ENCODE measurements at places on chromosomes 2 and 18. TPM values are rescaled to one million over a fixed set of nuclear protein-coding genes. Genes with fewer than 3 reads are reported as not detected.

The AKAIN1 gene
- total RNA-seq, result 3.6 TPM

The LYPD6B gene
- 12.5 TPM for total RNA-seq

The EFR3B gene
- 47.1 TPM for total RNA-seq

The GREB1 gene
- 1.4 TPM for total RNA-seq

The IL1F10 gene
- not detected for total RNA-seq

The STEAP3 gene
- total RNA-seq, result not detected

The REEP1 gene
- 156 TPM for total RNA-seq

The NAT8 gene
- not detected for total RNA-seq

The TNFRSF11A gene
- total RNA-seq, result 1.6 TPM

The IER3IP1 gene
- total RNA-seq, result 22.1 TPM

The VWA3B gene
- total RNA-seq, result 0.31 TPM

The RSAD2 gene
- total RNA-seq, result 6.9 TPM

The CCDC141 gene
- total RNA-seq, result 1.4 TPM

The IL1RN gene
- total RNA-seq, result not detected

The LOXHD1 gene
- total RNA-seq, result 0.16 TPM

The GTF2A1L gene
- total RNA-seq, result 6.9 TPM

The DPP4 gene
- total RNA-seq, result 6.4 TPM

The FHOD3 gene
- total RNA-seq, result 51.2 TPM

The SCG2 gene
- 52.9 TPM for total RNA-seq

The SNORC gene
- total RNA-seq, result 1.6 TPM

The RFTN2 gene
- 29.9 TPM for total RNA-seq

The SPR gene
- total RNA-seq, result 1.2 TPM

The TRAPPC8 gene
- total RNA-seq, result 128 TPM

The POTEI gene
- not detected for total RNA-seq

The TRIM43 gene
- total RNA-seq, result not detected

The GAD1 gene
- 58.2 TPM for total RNA-seq

The WNT6 gene
- total RNA-seq, result not detected

The GCC2 gene
- total RNA-seq, result 31.4 TPM

The CCDC74A gene
- 4.1 TPM for total RNA-seq

The TUBA4B gene
- not detected for total RNA-seq

The LONRF2 gene
- total RNA-seq, result 58.3 TPM

The MGAT5 gene
- total RNA-seq, result 70.3 TPM

The NPC1 gene
- total RNA-seq, result 25.3 TPM

The CCBE1 gene
- 44.6 TPM for total RNA-seq

The ANKRD23 gene
- 5.9 TPM for total RNA-seq

The NTSR2 gene
- 0.31 TPM for total RNA-seq

The ZSCAN30 gene
- total RNA-seq, result 17.5 TPM

The PUS10 gene
- total RNA-seq, result 8.3 TPM

The SNRNP27 gene
- 41.6 TPM for total RNA-seq
